CD8-positive, alpha-beta memory T cell (primary cell): ENCODE measurements at places on chromosomes 1 and 21. TPM values are rescaled to one million over a fixed set of nuclear protein-coding genes. Genes with fewer than 3 reads are reported as not detected.

DNA sequence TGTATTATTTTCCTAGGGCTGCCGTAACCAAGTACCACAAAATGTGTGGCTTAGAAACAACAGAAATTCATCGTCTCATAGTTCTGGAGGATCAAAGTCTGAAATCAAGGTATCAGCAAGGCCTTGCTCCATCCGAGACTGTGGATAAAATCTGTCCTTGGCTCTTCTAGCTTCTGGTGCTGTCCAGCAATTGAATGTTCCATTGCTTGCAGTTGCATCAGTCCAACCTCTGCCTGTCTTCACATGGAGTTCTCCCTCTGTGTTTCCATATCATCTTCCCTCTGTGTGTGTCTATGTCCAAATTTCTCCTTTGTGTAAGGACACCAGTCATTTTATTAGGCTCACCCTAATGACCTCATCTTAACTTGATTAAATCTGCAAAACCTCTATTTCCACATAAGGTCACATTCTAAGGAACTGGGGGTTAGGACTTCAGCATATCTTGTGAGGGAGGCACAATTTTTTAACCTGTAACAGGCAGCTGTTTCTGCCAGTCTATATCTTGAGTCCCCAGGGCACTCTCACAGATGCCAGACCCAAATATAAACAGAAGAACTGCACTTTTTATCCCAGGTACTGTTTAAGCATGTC lies 84.2 kb downstream of the ERG start:
- no peak for DNase-seq

The THEM4 gene
- total RNA-seq: 31.7 TPM

DNA sequence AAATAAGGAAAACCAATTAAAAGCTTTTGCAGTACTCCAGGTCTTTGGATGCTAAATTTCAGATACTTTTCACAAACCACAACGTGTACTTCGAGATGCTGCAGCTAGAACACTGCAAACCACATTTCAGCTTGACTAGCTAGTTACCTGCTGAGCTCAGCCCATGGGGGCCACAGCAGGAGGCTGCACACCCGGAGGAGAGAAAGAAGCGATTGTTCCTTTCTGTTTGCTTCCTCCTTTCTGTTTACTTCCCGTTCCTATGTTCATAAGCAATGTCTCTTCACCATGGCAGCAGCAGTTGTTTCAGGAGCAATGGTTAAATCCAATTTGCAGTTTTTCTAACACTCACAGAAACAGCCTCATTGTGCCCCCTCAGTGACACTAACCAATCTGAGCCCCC lies 225.6 kb upstream of the FGGY start:
- DNase-seq: peak; percentile 12

GRCh38 chr1:152970495-152970894 lies at the start of gene SPRR4:
TSS of gene SPRR4 (plus strand) at chr1:152970648. CDS start at chr1:152971891, 1,243 bp downstream.
- DNase-seq: no peak

GRCh38 chr1:21510113-21510493 lies 880 bp downstream of the ALPL start:
- no peak for DNase-seq

DNA sequence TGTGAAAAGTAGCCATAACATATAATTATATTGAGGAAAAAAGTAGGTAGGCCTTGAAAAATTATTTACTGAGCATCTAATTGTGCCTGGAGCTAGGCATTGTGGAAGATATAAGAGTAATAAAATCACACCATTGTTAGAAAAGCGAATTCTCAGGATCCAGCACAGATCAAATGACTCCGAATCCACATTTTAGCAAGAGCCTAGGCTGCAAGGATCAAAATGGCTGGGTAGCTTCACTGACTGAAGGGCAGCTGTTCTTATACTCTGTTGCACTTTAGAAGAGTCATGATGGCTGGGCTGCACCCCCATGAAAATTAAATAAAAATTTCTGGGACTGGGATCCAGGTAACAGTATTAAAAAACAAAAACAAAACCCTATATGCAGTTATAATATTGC lies 67.6 kb upstream of the HMCN1 start:
- no peak for DNase-seq

DNA sequence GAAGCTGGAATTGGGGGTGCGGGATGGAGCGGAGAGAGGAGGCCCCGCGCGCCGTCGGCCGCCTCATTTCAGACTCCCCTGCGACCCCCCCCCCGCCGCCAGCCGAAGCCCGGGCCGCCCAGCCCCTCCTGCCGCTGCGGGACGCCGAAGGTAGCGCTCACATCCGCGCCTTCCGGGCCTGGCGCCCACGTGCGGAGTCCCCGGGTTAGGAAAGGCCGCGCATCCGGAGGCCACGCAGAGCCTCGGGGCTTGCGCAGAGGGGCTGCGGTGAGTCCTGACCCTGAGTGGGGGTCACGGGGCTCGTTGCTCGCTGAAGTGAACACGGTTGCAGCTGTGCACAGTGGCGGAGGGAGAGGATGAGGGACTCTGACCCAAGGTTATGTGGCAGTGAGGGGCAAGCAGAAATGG lies 552 bp upstream of the ZNF496 start:
- DNase-seq: peak; percentile 30

GRCh38 chr1:85118751-85119150 lies 70.5 kb upstream of the MCOLN3 start:
- DNase-seq: no peak

DNA sequence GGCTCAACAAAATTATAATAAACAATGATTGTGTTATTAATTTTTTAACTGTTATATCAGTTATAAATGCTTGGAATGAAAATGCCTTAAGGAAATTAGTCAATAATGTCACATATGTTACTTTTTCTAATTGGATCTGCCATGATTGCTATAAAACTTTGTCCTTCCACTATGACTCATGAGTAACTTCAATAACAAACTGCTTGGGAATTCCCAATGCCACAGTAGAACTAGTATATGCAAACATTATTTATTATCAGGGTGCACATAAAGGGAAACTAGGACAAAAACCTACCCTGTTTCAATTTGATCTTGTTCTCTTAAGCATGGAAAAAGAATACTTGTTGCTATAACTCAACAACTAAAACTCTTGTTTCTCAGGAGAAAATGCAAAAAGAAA lies 59.1 kb upstream of the PDC start:
- DNase-seq: no peak

The AKR7A3 gene
- 0.50 TPM for total RNA-seq

GRCh38 chr1:27527223-27527889 lies 37.4 kb upstream of the WASF2 start:
- DNase-seq: peak; percentile 77

The SLC44A5 gene
- total RNA-seq: 0.29 TPM

The TAS1R3 gene
- total RNA-seq: 0.62 TPM

DNA sequence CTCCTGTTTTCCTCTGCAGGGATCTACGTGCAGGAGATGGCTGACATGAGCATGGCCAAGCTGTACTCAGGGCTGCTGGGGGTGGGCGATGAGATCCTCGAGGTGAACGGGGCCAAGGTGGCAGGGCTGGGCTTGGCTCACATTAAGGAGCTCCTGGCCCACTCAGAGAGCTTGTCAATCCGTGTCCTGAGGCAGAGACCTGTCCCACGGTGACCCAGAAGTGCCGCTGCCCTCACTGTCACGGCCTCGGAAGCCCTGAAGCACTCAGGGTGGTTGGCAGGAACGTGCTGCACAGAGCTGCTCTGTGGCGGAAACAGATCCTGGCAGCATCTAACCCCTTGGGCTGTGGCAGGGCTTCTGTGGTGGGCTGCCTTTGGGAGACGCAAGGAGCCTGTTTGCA lies 37.6 kb downstream of the KIAA1614 start:
- DNase-seq: no peak

GRCh38 chr1:44777547-44777946 lies 2.2 kb downstream of the RPS8 start:
- no peak for DNase-seq

The KIF14 gene
- 9.3 TPM for total RNA-seq

DNA sequence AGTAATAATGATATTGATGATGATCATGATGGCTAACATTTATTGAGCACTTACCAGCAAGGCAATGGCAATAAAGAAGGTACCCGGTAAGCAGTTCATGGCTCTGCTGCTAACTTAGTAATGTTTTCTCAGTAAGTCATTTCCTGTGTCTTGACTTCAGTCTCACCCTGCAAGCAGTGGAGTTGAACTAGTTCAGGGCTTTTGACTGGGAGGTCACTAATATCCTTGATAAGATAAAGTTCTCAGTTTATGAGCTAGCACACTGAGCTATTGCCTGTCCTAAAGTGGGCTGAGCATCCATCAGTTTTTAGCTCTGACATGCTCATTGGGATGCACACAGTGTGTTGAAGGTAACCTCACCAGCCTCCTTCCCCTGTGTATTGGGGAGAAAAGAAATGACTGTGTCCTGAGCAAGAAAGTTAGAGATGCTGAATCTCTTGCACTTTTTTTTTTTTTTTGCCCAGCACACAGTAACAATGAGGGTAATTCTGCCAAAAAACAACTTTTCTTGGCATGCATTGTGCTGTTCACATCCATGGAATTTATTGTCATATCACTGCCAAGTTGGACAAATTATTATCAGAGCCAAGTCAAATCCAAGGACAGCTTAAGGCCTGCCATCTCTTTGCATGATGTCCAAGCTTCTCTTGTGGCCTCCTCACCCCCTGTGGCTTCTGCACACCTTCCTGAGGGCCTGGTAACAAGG lies 55.5 kb upstream of the GADD45A start:
- no peak for DNase-seq

GRCh38 chr1:224525411-224526040 lies 90.6 kb upstream of the CNIH3 start:
- DNase-seq: no peak

DNA sequence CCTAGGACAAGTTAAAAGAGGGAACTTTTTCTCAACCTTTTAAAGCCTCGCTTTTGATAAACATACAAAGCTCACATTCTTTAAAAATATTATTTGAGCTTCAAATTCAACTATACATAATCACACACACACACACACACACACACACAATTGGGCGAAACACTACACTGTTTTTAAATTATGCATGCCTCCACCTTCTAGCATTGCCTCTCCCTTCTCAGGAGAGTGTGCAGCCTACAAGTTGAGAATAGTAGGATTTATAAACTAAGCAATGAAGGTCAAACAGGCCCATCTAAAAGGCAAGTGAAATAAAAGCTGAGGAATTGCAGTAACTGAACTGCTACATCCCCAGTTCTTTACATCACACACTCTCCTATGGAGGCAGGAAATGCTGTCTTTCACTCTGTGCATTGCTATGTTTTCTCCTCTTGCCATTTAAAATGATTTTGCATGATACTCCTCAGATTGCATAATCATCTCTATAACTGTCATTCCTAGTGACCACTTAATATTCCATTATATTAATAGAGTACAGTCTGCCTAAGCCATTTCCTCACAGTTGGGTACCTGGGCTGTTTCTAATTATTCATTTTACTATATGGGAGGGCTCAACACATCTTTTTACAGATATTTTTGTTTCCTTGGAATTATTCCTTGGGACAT lies 92.5 kb upstream of the KCNE2 start:
- no peak for DNase-seq

DNA sequence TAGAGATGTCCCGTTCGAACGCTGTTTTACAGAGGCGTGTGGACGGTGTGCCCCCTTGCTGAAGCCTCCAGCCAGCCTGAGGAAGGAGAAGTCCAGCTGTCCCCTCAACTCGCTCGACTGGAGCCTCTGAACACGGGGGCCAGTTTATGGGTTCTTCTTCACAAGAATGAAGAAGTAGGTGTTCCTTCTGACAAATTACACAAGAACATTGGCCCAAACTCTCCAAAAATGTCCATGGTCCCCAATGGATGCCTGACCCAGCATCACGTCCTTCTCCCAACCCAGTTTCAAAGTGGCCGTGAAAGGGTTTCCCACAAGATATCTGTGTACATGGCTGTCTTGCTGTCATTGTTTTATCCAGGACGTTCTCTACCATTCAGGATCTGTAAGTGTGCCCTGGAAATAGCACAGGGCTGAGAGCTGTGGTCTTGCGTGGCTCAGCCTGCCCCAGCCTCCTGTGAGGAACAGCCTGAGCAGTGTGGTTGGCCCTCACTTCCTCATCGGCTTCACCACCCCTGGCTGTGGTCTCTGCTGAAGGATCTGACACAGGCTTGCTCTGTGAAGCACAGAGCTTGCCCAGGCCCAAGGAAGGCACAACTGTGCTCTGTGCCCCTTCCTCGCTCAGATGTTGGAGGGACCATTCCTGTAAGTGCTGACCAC lies 1.0 kb upstream of the S100B start:
- peak; percentile 56 for DNase-seq

DNA sequence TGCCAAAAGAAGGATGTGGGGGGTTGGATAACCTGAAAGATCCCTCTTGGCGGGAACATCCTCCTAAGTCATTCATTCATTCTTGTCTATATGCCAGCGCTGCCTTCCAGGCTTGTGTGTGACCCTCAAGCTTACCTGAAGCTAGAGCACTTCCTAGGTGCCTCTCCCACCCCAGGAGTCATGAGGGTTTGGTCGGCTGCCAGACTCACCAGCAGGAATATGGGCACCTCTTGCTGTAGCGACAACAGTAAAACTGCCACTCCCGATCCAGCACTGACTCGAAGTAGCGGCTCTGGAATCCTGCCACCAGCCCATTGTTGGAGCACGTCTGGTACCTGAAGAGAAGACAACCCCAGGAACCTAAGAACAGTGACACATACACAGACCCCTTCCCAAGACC lies 15.0 kb downstream of the DPT start:
- no peak for DNase-seq

The KIRREL1 gene
- not detected for total RNA-seq

GRCh38 chr1:211514030-211514754 lies 22.2 kb upstream of the RD3 start:
- DNase-seq: peak; percentile 46

The CLCN6 gene
- total RNA-seq: 8.9 TPM

The PRAMEF25 gene
- not detected for total RNA-seq

DNA sequence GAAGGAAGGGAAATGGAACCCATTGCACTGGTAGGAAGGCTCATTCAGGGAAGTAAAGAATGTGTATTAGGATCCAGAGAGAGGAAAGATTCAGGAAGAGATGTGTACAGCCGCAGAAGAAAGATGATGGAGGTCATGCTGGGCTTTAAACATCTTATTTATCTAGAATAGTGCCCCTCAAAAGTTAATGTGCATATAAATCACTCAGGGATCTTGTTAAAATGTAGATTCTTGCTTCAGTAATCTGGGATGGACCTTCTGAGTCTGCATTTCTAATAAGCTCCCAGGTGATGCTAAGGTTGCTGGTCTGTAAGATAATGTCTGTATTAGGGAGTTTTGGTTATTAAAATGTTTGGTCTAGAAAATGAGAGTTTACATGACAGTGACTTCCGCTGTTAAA lies 46.3 kb downstream of the ADGRL2 start:
- DNase-seq: no peak

- no peak for DNase-seq
Measured at GRCh38 chr1:209723756-209724693, 19.4 kb downstream of the HSD11B1 start.

The GPR153 gene
- total RNA-seq: 0.50 TPM

- no peak for DNase-seq
Measured at GRCh38 chr1:113858418-113858817, 13.1 kb downstream of the PTPN22 start.

The ENSA gene
- 249 TPM for total RNA-seq

GRCh38 chr1:47002211-47002610 lies 21.3 kb upstream of the CYP4X1 start:
- DNase-seq: no peak

The S100A7A gene
- total RNA-seq: not detected

DNA sequence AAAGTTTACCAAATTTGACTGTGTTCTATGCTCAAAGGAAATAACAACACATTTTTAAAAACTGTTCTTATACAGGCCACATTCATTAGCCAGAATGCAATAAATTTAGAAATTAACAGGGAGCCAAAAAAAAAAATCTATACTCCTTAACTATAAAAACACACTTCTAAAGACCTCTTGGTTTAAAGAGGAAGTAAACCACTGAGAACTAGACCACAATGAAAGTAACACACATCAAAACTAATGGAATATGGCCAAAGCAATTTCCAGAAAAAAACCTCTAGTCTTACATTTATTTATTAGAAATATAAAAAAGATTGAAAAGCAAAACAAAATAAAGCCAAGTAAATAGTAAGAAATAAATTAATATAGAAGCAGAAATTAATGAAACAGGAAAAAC lies 48.9 kb upstream of the GADD45A start:
- DNase-seq: no peak
